ENCODE measurements at places on chromosomes 4 and X.

GRCh38 chrX:37776283-37776986 is 3.4 kb upstream of the CYBB start:
- DNase-seq, result no peak

GRCh38 chr4:111959222-111959621 is 186.0 kb upstream of the FAM241A start:
- DNase-seq, result no peak

GRCh38 chr4:108001540-108002135 is 11.9 kb downstream of the HADH start:
- no peak for DNase-seq

GRCh38 chrX:71542411-71542810 is 9.5 kb downstream of the OGT start:
- DNase-seq, result no peak

GRCh38 chr4:138405934-138406567 is 163.9 kb upstream of the SLC7A11 start:
- DNase-seq, result no peak

DNA sequence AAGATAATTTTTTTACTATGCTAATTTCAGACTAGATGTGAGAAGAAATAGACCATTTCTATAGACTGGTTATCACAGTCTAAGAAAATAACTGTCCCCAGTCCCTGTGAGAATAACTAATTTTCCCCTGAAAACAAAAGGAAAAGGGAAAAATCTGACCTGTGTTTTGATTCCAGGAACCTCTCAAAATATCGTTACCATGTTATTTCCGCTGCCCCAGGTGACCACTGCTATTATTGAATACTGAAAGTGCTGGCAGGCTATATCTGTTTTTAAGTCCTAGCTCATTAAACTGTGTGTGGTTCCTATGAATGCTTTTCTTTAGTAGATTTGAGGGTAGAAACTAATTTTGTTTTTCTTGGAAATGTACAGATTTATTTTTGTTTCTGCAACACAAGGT is 83.6 kb downstream of the GAB1 start:
- no peak for DNase-seq

DNA sequence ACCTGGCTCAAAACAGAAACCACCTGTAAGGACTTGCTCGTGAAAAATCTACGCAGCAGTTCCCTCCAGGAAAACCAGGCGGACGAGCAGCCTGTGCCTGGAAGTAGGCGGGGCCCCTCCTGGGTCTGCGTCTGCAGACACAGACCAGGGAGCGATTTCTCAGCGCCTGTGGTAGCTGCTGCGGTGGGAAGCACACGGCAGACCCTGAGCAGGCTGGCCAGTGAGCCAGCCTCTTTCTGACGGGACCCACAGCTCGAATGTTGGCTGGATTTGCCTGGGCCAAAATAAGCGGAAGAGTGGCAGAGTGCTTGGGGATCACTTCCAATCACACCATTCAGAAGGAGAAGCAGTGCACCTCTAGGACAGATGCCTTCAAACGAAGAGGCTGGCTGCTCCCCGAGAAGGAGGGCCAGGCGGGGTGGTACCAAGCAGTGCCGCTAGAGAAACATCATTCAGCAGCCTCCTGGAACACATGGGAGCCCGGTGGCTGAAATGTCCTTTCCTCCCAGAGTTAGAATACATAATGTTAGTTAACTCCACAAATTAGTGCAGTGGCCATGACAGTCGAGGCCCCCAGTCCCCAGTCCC is 85.9 kb downstream of the GATB start:
- DNase-seq, result no peak

- no peak for DNase-seq
Observed at GRCh38 chrX:17744896-17745523, 7.7 kb downstream of the SCML1 start.

- no peak for DNase-seq
Observed at GRCh38 chr4:1961563-1961962, 47.2 kb downstream of the NELFA start.

DNA sequence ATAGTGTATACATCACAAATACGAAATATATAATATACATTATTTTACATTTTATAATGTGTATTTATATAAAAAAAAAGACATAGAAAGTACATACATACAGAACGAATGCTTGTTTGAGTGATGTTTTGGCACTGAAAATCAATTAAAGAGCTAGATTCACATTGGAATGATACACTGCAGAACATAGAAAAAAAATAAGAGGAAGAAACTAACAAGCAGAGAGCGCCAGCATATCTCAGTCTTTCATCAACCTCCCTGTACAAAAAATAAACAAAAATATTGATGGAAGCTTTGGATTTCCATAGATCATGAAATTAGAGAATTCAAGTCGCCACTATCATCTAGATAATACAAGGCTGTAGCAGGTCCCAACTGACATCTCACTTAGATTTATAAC is 420.6 kb downstream of the CENPC start:
- DNase-seq, result no peak

- DNase-seq, result no peak
Observed at GRCh38 chr4:8033067-8033755, 93.5 kb upstream of the AFAP1 start.

DNA sequence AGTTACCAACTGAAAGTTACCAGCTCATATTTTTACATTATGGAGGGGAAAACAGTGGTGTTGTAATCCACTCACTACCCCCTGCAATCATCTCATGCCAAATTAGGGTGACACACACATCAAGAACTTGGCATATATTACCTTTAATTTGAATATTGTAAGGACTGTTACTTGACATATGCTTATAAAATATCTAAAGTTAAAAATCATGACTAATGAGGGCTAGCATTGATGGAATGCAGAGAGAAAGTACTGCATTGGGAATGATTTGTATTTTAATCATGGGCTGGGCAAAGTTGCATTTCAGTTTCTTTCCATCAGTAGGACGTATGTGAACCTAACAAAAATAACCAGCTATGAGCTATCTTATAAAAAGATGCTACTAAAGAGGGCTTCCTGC is 517.5 kb upstream of the GRIA3 start:
- no peak for DNase-seq

DNA sequence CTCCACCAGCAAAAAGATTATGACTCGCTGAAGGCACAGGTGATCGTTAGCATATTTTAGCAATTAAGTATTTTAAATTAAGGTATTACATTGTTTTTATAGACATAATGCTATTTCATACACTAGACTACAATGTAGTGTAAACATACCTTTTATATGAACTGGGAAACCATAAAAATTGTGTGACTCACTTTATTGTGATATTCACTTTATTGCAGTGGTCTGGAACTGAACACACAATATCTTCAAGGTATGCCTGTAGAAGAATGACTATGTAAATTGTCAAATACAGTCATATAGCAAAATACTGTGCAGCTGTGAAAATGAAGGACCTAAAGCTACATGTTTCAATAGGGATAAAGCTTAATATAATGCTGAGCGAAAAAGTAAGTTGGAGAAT is 26.6 kb upstream of the MAML3 start:
- DNase-seq, result no peak

GRCh38 chr4:2390784-2391421 is 27.5 kb downstream of the ZFYVE28 start:
- no peak for DNase-seq
